ENCODE measurements at places on chromosomes 5 and 9.

DNA sequence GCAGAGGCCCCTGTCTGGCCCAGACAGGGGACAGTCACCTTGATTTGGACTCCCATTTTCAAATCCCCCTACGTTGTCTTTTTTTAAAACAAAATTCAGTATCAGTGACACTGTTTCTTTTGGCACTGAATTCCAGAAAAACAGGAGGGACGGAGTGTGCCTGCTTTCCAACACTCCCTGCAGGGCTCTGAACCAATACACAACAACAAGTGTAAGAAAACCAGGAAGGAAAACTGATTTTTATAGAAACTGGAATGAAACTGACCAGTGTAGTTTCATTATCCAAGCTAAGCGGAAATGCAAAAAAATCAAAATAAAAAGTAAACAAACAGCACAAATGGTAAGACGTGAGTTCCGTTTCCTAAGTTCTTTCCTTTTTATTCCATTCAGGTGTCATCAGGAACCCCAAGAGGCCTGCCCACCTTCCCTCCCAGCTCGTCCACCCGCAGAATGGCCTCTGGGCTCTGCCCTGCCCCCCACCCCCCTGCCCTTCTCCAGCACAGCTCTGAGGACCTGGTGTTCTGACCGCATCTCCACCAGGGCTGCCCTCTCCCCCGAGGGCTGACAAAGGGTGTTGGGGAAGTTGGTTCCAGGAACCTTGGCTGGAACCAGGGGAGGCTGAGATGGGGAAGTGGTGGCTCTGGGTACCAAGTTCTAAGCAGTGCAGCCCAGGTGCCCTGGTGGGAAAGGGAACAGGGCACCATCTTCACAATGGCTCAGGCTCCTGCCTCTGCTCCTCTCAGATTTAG, 73.6 kb downstream of the PSD2 start:
- no peak for DNase-seq

- no peak for DNase-seq
These were observed 61.4 kb downstream of the FOXD1 start for GRCh38 chr5:73387149-73387591.

DNA sequence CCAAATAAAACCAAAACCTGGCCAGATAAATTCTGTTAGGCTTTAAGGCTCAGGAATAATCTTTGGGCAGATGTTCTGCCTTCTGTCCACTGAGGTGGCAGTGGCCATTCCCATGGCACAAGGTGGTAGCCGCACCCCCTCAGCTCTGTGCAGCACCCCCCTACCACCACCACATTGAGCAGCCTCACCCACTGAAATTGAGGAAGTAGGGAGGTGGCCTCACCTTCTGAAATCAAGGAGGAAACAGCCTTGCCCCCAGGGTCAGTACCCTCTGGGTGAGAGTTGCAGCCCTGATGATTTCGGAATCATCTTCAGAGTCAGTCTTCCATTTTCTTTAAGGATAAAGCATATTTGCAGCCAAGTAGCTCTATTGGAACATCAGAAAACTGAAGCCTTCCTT, 204.8 kb upstream of the PIK3R1 start:
- no peak for DNase-seq

DNA sequence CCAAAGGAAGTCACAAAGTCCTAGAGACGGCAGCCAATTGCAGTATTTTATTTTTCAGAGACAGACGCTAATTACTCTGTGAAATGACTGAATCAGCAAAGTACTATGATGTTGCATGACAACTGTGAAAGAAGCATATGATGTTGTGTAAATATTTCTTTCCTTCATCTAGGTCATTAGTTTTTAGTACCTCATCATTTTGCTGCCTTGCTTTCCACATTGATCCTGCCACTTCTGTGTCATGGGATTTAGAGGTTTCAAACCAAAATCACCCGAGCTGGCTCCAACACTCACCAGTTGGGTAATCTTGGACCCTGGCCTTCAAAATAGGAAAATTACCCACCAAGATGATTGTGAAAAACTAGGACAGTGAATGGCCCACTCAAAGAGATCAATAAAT, 585.2 kb downstream of the ACTL7B start:
- DNase-seq, result no peak

GRCh38 chr9:93315118-93315517, 131.2 kb downstream of the WNK2 start:
- no peak for DNase-seq

- DNase-seq, result no peak
These were observed 551.0 kb downstream of the ZNF608 start for GRCh38 chr5:124195411-124195810.

DNA sequence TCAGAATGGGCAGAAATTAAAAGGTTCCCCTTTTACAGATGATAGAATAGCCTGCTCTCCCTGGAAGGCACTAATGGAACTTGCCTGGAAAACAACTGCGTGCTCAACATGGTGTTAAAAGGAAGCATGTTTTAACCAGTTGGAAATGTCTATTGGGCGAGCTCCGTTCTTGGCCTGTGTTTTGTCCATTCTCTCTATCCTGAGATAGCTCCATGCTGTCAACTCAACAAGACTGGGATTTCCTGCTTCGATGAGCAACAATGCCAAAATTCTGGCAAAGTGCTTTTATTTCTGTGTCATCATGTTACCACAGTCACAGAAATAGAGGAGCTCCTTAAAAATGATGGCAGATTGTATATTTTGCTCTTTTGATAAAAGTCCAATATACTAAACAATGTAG, 198.3 kb downstream of the PLK2 start:
- DNase-seq, result no peak

GRCh38 chr9:129828051-129828450, 4.1 kb upstream of the TOR1A start:
- no peak for DNase-seq

- no peak for DNase-seq
These were observed 780 bp downstream of the CDC37L1 start for GRCh38 chr9:4680173-4680525.

DNA sequence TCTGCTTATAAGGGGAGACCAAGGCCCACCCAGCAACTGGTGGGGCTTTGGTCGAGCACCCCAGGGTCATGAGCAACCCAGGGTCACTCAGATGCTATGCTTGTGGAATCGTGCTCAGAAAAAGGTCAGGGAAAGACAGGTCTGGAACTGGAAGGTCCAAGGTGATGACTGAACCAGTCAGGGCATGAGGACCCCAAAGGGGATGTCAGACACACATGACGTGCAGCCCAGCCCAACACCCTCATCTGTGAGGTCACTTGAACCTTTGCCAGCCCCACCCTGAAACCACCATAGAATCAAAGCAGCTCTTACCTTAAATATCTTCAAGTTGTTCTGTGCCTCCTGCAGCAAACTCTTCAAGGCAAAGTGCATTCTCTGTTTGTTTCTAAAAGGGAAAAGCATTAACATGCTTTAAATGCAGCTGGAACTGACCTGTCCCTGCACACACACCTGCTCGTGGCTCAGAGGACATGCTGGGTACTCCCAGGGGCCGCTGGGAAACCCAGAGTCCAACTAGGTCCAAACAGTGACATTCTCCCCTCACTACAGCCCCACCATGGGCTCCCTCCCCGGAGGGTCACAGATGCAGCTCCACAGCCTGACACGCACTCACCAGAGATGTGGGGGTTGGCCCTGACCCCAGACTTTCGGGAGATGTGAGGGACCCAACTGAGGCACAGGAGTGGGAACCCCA, 29.4 kb downstream of the IPPK start:
- DNase-seq, result no peak

GRCh38 chr5:143506836-143507552, 103.5 kb upstream of the NR3C1 start:
- no peak for DNase-seq

- peak; percentile 77 for DNase-seq
These were observed 34.9 kb downstream of the CFAP90 start for GRCh38 chr5:7815892-7816534.

DNA sequence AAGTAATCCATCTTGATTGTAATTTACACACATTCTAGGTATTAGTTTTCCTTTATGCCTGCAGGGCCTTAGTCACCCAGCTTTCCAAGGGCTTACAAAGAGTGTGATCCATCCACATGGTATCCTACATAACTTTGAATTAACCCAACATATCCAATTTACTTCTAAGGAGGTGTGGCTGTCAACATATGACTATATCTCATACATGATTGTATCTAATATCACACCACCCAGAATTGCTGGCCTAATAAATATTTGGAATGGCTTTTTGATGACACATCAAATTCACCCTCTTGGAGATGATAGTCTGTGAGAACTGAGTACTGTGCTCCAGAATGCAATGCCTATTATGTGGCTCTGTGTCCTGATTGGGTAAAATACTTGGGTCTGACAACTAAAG, 363.3 kb upstream of the GRIN3A start:
- DNase-seq, result no peak

- no peak for DNase-seq
These were observed 19.5 kb downstream of the PHF2 start for GRCh38 chr9:93595861-93596365.

- no peak for DNase-seq
These were observed 60.4 kb upstream of the TMEM252 start for GRCh38 chr9:68601081-68601480.

GRCh38 chr9:121171236-121171635, 30.4 kb downstream of the RAB14 start:
- DNase-seq, result no peak

- no peak for DNase-seq
These were observed 229.7 kb downstream of the MELK start for GRCh38 chr9:36802201-36802920.

DNA sequence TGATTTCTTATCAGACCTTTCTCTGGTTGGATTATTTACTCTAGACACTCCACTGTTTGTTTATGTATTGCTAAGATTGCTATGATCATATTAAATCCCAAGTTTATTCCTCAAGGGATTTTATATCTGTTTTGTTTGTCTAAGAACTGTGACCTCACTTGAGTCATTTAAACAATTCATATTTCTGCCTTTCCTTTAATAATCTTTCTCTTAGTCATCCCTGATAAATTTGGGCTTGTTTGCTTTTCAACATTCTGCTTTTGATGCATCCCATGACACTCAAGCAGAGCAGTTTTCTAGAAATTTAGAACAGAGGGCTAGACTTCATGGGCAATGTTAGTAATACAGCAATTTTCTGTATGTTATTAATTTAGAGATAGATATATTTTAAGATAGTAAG, 231.6 kb upstream of the TNC start:
- no peak for DNase-seq

DNA sequence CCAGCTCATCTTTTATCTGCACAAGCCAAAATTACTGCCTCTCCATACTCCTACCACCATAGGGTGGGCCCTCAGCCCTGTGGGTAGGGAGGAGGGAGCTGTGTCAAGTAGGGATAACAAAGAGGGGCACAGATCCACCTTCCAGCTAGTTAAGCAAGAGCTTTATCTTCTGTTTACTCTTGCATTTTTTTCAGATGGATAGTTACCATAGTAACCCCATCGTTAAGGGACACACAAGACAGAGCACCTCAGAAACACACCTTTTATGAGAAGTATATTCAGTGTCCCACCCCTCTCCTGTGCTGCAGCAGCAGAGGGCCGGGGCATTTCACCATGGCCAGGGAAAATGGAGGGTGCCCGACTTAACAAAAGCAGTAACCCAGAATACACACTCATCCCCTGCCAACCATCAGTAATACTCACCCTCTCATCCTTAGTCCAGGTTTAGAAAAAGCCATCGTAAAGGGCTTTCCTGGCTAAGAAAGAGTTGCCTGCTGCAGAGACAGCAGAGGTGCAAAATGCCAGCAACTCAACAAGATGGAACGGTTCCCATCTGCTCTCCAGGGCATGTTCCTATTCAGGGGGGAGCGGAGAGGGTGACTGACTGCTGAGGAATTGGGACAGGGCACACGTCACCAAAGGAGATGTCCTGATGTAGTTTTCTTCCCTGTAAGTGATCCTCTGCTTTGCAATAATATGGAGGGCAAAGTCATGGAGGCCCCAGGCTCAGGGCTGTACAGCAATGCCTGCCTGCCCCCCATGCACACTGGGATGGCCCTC, 25.1 kb downstream of the MACROH2A1 start:
- no peak for DNase-seq

DNA sequence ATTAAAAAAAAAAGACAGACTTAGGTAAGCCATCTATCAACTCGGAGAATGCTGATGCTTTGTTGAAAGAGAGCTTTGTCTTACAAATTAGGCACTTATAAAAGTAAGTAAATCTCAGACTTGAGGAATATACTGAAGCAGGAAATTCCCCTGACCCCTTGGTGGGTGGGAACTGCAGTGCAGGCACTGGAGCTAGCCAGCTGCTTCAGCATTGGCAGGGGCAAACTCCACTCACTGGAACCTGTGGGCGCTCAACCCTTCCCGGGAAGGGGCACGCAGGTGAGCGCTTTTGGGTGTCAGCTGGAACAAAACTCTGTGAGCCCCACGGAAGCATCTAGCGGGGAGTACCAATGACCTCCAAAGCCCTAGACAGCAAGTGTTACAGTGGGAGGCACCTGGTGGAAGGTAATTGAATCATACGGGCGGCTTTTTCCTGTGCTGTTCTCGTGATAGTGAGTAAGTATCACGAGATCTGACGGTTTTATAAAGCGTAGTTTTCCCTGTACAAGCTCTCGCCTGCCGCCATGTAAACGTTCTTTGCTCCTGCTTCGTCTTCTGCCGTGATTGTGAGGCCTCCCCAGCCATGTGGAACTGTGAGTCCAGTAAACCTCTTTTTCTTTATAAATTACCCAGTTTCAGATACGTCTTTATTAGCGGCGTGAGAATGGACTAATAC, 628.0 kb upstream of the CDH18 start:
- DNase-seq, result no peak

- DNase-seq, result peak; percentile 56
These were observed 25.8 kb upstream of the GPX8 start for GRCh38 chr5:55134053-55134722.

GRCh38 chr9:113368982-113369854, 7.6 kb downstream of the HDHD3 start:
- no peak for DNase-seq

GRCh38 chr9:93458712-93459111, 5.3 kb upstream of the FAM120AOS start:
- DNase-seq, result no peak

GRCh38 chr9:90038763-90039162, 434.0 kb downstream of the GADD45G start:
- DNase-seq, result no peak

DNA sequence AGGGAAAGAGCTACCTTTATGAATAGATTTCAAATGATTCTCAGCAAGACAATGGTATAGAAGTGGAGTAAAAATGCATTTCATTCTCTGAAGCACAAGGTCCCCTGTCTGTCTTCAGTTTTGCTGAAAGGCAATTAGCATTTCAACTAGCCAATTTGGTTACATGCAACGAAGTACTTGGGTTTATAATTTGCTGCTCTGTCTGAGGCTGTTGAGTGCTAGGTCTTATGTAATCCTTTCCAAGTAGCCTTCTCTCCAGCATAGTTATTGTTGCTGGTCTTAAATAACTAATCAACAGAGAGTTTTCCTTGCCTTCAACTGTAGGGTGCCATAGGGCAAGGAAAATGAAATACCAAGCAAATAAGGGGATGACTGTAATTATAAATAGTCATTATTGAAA, 4.5 kb downstream of the ADGRV1 start:
- no peak for DNase-seq

- DNase-seq, result no peak
These were observed 294.3 kb downstream of the EPB41L4A start for GRCh38 chr5:112124788-112125187.

- peak; percentile 53 for DNase-seq
These were observed 27.5 kb downstream of the SH3TC2 start for GRCh38 chr5:149035372-149035790.

GRCh38 chr9:109811876-109812275, 31.9 kb downstream of the PALM2AKAP2 start:
- DNase-seq, result no peak
